Activated gamma-delta T cell (primary cell): ENCODE measurements at places on chromosomes 16 and 17.

DNA sequence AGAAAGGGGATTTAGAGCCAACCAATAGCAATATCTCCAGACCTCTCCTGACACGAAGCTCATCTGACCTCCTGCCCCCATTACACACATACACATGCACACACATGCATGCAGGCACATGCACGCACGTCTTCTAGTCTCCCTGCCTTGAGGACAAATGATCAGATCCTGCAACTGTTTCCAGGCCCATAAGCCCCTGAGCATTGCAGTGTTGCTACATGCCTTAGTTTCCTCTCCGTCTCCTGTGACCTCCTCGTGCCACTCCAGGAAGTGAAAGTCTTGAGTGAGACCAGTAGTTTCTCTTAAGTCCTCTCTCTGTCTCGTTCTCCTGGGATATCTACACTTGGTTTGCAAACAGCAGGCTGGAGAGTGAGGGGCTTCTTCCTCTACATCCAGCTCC lies 8.2 kb downstream of the CIITA start:
- no peak for DNase-seq

DNA sequence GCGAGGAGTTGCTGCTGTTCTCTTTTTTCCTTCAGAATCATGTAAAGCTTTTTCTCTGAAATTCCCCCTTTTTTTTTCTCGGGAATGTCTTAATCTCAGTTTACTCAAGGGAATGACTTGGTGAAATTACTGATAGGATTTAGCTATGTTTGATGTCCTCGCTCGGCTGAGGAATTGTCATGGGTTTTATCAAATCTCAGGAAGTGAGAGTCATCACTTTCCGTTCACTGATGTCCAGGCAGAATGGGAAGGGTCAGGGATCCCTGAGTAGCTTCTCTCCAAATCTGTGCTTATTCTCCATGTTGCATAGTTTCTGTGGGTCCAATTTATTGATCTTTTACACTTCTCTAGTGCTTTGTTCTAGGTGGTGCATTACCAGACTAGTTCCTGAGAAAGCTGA lies 6.3 kb downstream of the IGSF6 start:
- DNase-seq = no peak

GRCh38 chr17:55783684-55784245 lies 32.9 kb downstream of the PCTP start:
- no peak for DNase-seq

DNA sequence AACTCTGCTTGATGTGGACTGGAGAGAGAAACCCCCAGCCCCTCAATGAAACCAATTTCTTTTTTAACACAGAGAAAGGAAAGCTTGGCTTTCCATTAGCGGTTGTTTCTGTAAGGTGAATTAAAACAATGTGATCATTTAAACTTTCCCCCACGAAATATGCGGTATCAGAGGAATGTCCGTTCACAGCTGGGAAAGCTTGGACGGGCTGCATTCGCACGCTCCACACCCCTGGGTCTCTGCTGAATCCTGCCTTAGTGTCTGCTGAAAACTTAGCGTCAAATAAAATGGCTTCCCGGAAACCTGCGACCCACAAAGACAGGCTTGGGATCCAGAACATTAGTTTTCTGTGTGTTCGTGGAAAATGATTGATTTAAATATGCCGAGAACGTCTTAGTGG lies 71.7 kb downstream of the C16orf95 start:
- DNase-seq = no peak
